ENCODE measurements at places on chromosomes 1 and 21. TPM values are rescaled to one million over a fixed set of nuclear protein-coding genes. Genes with fewer than 3 reads are reported as not detected.

DNA sequence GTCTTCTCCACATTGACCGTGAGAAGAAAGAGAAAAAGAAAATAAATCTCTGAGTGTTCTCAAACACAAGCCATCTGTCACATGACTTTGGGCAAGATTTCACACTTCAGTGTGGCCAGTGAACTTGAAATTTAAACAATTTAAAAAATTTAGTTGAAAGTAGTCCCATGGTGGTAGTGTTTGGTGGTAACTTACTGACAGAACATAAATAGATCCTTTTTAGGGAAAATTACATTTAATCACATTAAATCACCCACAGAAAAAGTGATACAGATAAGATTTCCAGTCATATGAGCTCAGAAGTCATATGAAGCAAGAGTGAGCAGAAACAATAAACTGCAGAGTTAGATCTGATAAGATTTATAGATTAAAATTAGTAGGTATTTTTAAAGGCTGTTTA, 31.9 kb upstream of the SGIP1 start:
- DNase-seq = no peak

DNA sequence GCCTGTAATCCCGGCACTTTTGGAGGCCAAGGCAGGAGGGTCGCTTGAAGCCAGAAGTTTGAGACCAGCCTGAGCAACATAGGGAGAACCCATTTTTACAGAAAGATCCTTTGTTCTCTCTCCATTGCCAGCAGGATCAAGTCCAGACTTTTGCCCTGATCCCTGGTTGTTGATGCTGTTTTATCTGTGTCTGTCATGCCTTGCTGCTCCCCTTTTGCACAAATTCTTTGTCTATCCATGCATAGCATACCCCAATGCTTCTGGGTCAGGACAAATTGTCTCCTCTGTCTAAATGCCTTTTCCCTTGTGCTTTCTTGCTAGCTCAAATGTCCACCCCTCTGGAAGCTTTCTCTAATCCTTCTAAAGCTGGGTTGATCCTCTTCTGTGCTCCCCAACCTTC, 25.3 kb upstream of the FAAH start:
- no peak for DNase-seq

- no peak for DNase-seq
These were observed 1.6 kb downstream of the RAB4A start for GRCh38 chr1:229272164-229273158.

- DNase-seq = no peak
These were observed 9.8 kb upstream of the AK5 start for GRCh38 chr1:77271852-77272580.

GRCh38 chr1:65881067-65881594, 88.4 kb downstream of the PDE4B start:
- no peak for DNase-seq

- DNase-seq = peak; percentile 84
These were observed 100.8 kb downstream of the UCK2 start for GRCh38 chr1:165928075-165928731.

DNA sequence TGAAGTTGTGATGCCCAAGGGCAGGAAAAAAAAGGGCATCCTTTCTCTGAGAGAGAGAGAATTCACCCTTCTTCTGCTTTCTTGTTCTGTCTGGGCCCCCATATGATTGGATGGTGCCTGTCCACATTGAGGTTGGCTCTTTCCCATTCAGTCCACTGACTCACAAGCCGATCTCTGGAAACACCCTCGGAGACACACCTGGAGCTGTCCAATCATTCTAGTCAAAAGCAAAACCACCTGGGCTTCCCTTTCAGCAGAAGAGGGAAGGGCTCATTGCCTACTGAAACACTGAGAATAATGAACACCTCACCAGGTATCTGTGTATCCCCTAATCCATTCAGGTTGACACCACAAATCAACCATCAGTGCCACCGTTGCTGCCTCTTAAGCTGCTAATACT, 103.7 kb upstream of the GNG12 start:
- no peak for DNase-seq

DNA sequence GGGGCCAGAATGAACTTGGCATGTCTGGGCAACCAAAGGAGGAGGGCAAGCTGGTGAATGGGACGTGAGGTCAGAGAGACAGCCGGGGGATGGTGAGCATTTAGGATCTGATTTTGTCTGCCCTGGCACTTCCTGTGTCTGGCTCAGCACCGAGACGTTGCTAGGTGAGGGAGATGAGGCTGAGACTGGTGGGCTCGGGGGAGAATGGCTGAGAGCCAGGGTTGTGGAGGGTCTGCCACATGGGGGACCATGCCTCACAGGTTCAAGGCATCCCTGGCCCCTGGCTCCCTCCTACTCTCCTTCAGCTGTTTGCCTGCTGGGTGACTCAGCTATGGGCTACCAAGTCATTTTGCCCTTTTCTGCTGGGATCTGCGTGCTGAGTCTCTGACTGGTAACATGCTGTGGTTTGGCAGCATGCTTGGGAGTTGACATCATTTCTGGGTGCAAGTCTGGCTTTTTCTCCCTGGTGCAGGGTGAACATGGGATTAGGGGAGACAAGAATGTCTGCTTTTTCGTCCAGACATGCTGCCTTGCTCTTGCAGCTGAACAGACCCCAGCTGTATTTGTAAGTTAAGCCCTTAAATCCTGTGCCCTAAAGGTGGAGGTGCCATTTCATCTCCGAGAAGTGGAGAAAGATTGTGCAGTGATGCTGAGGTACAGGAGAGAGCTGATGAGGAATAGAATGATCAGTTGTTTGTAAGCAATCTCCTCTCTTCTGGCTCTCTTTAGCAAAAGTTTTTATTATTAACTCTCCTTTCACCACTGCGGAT, 17.6 kb downstream of the GALNT2 start:
- DNase-seq = no peak

- DNase-seq = no peak
These were observed 20.7 kb downstream of the DNAJC6 start for GRCh38 chr1:65330021-65330420.

DNA sequence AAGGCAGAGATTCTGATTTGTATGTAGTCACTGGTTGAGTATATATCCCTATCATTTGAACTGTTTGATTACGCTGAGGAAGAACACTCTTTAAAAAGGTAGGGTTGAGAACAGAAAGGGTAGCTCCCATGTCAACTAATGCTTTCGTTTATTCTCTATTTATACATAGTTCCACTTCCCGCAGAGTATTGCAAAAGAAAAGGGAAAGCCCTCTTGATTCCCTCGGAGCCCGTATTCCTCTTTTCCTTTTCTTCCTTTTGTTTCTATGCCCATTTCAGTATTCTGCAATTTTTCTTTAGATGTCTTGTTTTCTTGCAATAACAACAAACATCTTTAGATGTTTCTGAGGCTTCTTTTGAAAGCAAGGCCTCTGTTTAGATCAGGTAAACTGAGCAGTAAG, 78.2 kb downstream of the DNTTIP2 start:
- DNase-seq = no peak

DNA sequence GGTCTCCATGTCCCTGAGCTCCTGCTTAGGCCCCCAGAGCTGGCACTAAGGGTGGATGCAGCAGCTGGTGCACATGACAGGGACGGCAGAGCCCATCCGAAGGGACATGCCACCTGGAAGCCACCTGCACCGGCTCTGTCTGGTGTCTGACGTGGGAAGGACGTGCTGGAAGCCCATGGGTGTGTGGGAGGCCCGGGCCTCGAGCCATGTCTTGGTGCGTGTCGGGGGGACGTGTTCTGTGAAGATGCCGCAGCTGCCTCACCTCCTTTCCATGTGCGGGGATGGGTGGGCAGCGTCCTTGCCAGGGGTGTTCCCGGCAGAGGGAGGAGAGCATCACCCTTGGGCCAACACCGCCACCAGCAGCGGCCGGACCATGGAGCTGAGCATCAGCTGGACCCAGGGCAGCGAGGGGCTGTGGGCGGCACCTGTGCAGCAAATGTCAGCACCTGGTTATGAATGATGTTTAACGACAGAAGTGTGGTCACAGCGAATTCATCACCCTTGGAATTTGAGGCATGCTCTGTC, 15.5 kb upstream of the POFUT2 start:
- DNase-seq = no peak

The PLEKHN1 gene
- total RNA-seq = 0.14 TPM

The CD1C gene
- total RNA-seq = 253 TPM

Measured in thymus (tissue), 14 donors.